Activated T-cell treated with anti-CD3 and anti-CD28 coated beads, Interleukin-2, amount 50 U/mL, for 4 hours (primary cell): ENCODE measurements at places on chromosomes 1 and 21.

GRCh38 chr1:241605146-241605805, 34.9 kb downstream of the CHML start:
- no peak for DNase-seq

GRCh38 chr1:211135342-211135950, 1.5 kb upstream of the KCNH1 start:
- no peak for DNase-seq

GRCh38 chr21:34510148-34511142, 1.6 kb downstream of the KCNE1 start:
- DNase-seq = peak; percentile 17

- DNase-seq = no peak
Observed at GRCh38 chr1:13732971-13733667, 33.1 kb downstream of the PRDM2 start.

- no peak for DNase-seq
Observed at GRCh38 chr1:236426215-236426614, 32.1 kb downstream of the EDARADD start.

DNA sequence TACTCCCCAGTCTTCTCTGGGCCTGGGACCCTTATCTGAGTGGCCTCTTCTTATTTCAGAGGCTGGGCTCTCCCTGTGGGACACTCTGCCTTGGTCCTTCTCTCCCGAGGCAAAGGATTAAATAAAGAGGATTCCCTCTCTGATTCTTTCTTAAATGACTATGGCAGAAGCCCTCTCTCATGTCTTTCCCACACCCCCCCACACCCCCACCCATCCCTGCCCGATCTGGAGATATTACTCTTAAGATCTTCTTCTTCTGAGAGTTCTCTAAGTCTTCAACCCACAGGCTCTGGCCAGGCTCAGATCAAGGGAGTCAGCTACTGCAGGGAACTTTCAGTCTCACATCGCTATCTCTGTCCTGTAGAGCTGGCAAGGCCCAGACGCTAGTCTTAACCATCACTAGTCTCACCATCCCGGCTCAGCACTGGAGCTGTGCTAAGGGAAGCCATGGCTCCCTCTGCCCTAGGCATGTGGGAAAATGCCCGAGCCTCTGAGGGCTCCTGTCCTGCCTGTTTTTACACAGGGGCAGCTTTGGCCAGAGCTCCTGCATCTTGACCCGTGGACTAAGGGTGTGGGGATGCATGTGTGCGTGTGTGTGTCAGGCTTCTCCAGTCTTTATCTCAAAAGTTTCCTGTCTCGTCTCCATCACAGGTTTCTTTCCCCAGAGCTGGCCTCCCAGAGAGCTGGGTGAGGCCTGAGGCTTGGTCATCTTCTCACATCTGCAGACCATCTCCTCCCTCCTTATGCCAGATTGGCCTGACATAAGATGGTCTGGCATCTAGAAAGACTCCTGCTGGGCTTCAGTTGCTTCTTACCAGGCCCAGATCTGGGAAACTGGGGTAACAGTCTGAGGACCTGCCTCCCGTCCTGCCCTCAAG, 36.7 kb downstream of the LGR6 start:
- DNase-seq = no peak

- no peak for DNase-seq
Observed at GRCh38 chr1:150516050-150516591, 569 bp downstream of the FALEC start.

DNA sequence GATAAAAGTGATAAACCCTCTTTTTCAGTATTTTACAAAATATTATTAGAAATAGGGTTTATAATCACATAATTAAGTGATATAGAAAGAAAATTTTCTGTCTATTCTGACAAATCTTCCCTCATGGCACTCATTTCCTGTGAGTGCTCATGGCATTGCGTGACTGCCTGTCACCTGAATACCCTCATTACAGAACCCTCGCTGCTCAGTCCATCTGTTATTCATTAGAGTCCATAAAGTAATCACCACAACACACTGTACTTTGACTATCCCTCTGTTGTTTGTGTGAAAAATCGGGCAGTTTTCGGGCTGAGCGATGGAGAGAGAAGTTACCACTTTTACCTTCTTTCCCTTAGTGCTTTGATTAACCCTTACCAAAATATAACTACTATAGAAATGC, 100.4 kb upstream of the BRINP3 start:
- no peak for DNase-seq

GRCh38 chr1:230759369-230760065, 12.3 kb downstream of the CAPN9 start:
- DNase-seq = no peak

DNA sequence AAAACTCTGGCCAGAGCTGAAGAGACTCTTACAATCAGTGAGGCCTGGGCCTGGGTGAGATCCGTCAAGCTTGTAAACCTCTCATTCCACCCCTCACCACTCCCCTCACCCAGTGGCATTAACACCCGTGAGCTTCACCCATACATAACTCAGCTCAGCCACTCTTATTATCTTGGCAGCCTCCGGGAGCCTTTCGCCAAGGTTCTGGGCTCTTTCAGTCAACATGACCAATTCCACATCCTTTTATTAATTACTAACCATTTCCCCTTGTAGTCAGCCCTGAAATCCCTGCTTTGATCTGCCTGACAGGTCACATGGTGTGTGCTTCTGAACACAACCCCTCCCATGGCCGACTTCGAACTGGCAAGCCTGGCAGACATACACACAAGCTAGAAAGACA, 134.8 kb downstream of the SETD4 start:
- no peak for DNase-seq

- DNase-seq = no peak
Observed at GRCh38 chr21:17708522-17709265, 96.0 kb upstream of the BTG3 start.

DNA sequence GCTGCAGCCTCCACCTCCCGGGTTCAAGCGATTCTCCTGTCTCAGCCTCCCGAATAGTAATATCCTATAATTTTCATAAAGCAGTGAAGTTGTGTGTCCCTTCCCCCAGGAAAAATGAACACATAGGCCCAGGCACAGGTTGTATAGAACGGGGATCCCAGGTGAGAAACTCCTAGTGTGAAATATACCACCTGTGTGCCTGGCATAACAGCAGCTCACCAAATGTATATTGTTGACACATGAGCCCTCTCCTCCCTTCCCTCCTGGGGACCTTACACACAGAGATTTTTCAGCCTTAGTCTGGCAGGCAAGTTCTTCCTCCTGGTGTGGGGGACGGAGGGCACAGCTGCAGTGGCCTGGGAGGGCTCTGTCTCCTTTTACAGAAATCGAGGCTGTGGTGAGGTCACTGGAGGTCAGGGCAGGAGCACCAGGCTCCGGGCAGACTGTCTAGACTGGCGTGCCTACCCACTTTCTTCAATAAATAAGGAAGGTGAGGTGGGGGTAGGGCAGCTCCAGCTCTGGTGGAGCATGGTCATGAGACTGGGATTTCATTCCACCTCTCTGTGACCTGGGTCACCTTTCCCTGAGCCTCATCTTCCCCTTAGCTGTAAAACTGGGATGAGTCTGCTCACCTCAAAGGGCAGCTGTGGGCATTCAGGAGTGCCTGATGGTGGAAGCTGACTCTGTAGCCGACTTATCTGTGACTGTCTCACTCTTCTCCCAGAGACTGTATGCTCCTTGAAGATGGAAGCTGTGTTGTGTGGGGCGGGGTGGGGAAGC, 14.3 kb downstream of the RCC1 start:
- no peak for DNase-seq

DNA sequence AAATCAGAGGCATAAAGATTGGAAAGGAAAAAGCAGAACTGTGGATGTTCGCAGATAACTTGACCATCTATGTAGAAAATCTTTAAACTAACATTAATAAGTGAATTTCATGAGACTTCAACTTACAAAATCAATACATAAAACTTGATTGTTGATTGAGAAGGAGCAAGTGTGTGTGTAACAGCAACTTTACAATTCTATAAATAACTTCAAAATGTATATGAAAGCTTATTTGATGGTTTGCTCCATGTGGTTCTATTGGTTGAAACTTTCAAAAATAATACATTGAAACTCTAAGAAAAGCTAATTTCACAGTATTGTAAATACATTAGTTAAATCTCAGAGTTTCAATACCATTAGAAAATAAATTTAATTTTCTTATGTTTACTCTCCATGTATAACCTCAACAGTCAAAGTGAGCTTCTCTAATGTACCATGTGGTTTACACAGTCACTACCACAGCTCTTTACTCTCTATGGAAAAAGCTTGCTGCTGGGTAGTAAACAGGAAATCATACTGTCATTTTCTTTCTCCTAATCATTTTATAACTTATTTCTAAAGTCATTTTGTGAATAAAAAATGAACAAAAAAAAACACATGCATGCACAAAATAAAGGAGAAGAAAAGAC, 12.0 kb downstream of the AKT3 start:
- no peak for DNase-seq
